SJSA1 (cell line): ENCODE measurements at places on chromosomes 3 and 15.
A peak's percentile ranks its signal among the peaks of the same experiment; 100 is the strongest.

DNA sequence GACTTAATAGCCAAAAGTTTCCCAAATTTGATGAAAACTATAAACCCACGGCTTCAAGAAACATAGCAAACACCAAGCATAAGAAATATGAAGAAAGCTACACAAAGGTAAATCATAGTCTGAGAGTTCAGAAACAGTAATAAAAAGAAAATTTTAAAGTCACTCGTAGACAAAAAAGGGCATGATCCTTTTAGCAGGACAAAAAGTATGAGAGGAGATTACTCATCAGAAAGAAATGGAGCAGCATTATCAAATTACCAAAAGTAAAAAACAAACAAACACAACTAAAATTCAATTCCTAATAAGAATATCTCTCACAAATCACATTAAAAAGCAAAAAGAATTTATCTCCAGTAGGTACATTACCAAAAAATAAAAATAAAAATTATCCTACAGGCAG is 279.4 kb upstream of the UBE2E2 start:
- DNase-seq: no peak

DNA sequence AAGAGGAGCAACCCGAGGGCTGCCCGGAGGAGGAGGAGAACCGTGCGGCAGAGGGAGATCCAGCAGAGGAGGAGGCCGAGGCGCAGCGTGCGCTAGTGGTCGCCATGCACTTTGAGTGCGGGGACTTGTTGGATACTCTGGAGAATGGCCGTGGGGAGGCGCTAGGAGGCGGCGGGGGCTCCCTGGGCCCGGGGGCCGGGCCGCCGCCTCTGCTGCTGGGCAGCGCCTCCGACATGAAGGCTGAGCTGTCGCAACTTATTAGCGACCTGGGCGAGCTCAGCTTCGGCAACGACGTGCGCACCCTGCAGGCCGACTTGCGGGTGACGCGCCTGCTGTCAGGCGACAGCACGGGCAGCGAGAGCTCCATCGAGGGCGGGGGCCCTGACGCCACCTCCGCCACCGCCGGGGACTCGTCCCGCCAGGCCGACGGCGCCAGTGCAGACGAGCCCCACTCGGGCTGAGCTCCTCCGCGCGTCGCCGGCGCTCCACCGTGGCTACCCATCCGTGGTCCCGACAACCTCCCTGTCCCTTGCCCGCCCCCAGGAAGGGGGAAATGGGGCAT is 2.0 kb downstream of the FAM43A start:
- no peak for DNase-seq

DNA sequence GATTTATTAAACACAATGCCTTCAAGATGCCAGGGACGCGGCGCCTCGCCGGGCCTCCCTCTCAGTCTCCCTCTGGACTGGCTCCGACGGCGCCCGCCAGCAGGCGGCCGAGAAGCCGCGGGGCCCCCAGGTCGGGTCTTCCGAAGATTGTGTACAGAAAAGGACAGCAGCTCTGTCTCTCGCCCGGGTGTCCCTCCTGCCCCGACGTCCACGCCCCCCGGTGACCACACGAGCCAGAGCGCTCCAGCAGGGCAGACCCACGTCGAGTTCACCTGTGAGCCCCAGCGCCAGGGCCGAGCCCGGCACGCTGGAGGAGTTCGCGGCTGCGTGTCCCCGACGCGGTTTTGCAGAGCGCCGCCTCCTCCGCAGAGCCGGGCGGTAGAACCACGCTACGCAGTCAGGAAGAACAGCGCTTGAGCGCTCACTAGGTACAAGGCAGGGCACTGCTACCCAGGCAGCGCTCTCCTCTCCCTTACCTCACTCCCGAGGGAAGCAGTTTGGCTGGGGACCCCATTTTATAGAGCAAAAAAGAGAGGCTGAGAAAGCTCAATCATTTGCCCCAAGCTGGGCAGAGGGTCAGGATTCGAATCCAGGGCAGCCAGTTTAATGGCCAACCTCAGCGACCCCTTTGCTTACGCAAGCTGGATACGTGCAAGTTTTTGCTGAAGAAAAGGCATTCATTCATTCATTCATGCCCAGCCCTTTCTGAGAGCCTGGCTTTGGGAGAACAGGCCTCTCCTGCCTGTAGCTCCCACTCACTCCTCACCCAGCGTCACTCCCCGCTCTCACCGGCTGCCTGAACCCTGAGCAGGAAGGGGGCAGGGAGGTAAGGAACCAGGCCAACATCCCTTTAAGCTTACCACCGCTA is 3.0 kb upstream of the TLE3 start:
- DNase-seq: peak; percentile 69

GRCh38 chr3:182713743-182714517 is 79.4 kb upstream of the ATP11B start:
- DNase-seq: no peak
